ENCODE measurements at places on chromosomes 3 and 15.

DNA sequence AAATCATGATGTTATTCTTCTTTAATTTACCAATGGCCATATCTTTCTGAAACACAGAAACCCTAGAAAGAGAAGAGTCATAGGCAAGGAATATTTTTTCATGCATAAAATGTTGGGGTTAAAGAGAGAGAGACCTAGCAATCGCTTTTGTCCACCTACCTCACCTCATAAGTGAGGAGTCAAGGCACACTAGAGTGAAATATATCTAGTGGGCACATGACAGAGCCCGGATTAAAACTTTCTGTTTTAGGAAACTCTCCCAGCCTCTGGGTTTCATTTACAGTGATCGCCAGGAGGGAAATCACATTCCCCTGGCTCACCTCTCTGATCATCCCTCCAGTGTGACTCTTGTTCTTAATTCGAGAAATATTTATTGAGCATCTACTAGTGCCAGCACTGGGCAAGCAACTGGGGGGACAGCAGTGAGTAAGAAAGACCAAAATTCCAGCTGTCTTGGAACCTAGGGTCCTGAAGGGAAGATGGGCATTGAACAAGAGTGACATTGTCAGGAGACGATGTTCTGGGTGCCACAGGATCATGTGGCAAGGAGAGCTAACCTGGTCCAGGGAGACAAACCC lies 1.3 kb downstream of the CAPN3 start:
- no peak for DNase-seq

DNA sequence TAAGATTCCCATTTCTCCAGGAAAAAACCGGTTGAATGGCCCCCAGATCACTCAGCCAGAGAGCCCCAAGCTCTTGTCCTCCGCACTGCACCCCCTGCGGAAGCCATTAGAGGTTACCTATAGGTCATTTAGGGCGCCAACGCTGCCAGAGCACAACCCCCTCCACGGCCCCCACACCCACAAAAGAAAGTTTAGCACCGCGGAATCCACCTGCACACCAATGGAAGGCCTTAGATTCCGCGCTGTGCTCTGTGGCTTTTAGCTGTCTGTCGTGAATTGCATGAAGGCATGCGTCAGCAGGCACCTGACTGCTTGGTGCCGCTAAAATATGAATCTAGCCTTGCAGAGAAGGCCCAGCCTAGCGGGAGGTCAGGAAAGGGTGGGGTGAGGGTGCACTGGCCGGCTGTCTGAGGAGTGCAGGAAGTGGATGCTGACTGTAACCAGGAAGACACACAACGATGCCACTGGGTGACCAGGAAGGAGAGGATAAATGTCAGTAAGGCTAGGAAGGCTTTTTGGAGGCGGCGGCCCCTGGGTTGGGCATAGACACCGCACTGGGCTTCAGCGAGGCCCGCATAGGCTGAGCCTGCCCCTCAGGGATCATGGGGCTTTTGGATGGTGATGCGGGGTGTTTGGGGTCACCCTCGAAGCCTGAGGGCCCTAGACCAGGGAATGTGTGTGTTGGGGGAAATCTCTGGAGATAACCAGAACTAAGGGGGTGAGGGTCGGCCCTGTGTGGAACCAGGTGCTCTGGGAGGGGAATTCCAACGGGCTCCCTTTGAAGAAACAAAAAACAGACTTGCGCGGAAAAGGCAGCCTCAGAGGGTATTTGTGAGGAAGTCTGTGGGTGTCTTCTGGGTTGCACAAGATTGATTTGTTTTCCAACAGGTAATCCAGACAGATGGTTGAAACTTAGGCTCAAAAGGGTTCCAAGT lies 976 bp upstream of the NUP210 start:
- DNase-seq, result peak; percentile 52

- DNase-seq, result peak; percentile 83
Observed at GRCh38 chr3:102195198-102195948, 239.4 kb upstream of the ZPLD1 start.

GRCh38 chr3:71064956-71065763 lies 518.4 kb downstream of the FOXP1 start:
- DNase-seq, result no peak

- DNase-seq, result no peak
Observed at GRCh38 chr15:32692286-32692685, 25.5 kb upstream of the GREM1 start.

DNA sequence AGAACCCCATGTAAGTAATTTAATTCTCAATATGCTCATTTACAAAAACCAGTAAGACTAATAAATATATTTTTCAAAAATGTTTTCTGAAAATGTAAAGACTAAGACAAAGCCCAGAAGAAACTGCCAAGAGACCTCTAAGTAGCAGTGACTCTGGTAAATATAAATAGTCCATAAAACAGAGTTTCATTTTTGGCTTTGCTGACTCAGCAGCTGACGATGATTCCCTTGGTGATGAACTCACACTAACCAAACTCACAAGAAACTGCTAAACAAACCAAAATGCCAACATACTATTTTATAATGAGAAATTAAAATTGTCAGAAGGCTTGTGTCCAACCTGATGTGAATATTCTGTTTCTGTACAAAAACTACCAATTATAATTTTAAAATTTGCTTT lies 31.5 kb upstream of the IMPG2 start:
- no peak for DNase-seq

- DNase-seq, result no peak
Observed at GRCh38 chr3:8882171-8882593, 81.1 kb downstream of the RAD18 start.

GRCh38 chr3:190621927-190622326 lies 108.0 kb downstream of the IL1RAP start:
- DNase-seq, result no peak

GRCh38 chr3:12392101-12392878 lies 92.0 kb upstream of the TSEN2 start:
- DNase-seq, result no peak

DNA sequence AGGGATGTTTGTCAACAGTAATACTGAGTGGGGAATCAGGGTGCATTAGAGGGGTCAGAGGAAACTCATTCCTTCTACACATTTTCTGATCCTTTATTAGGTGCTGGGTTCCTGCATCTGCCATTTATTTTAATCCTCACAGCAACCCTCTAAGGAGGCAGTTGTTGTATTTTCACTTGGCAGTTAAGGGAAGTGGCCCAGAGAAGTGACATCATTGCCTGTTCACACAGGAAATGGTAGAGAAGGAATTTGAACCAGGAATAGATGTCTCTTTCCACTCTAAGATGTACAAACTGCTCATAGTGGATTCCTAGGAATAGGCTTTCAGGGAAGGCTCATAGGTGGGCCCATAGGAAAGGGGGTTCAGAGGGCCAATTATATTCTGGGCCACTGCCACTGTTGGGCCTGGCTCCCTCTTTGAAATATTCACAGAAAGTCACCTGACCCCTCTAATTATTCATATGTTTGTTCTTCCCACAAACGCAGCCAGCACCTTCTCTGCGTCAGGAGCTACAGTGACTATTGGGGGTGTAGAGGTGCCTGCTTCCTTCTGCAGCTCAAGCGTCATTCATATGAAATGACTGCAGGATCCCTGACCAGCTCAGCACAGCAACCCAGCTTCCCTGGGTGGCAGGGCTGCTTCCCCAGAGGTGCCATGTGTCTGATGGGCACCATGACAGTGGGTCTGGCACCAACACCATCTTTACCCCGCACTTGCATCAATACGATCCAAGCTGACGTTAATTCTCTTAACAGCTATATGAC lies 163.9 kb upstream of the SMAD3 start:
- DNase-seq, result no peak

GRCh38 chr3:28069438-28069837 lies 172.0 kb upstream of the CMC1 start:
- DNase-seq, result no peak

DNA sequence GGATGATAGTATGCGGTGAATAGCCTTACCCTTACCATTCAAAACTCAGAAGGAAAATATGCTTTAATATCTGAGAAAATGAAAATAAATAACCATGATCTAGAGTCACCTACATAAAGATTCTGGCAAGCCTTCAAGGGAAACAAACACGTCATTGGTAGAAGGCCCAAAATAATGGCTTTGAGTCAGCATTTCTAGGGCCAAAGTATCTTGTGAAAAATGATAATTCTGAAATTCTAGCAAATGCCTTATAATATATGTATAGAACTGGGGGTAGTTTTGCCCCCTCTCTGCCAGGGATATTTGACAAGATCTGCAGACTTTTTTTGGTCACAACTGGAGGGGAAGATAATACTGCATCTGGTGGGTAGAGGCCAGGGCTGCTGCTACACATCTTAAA lies 15.4 kb downstream of the PLSCR1 start:
- DNase-seq, result no peak

GRCh38 chr3:128266453-128266852 lies 113.2 kb downstream of the EEFSEC start:
- no peak for DNase-seq

- DNase-seq, result no peak
Observed at GRCh38 chr3:69166446-69166845, 44.1 kb upstream of the LMOD3 start.

GRCh38 chr3:56980798-56981390 lies 79.6 kb upstream of the SPATA12 start:
- DNase-seq, result peak; percentile 66

DNA sequence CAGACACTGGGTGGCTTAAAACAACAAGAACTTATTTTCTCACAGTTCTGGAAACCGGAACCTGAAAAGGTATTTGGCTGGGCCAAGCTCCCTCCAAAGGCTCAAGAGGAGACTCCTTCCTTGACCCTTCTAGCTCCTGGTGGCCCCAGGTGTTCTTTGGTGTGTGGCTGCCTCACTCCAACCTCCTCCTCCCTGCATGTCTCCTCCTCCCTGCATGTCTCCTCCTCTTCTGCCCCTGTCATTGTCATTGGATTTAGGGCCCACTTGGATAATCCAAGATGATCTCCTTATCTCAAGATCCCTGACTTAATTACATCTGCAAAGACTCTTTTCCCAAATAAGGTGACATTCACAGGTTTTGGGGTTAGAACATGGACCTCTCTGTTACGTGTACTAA lies 69.8 kb upstream of the MFGE8 start:
- DNase-seq, result no peak

- DNase-seq, result no peak
Observed at GRCh38 chr3:46838301-46838700, 24.9 kb downstream of the MYL3 start.

DNA sequence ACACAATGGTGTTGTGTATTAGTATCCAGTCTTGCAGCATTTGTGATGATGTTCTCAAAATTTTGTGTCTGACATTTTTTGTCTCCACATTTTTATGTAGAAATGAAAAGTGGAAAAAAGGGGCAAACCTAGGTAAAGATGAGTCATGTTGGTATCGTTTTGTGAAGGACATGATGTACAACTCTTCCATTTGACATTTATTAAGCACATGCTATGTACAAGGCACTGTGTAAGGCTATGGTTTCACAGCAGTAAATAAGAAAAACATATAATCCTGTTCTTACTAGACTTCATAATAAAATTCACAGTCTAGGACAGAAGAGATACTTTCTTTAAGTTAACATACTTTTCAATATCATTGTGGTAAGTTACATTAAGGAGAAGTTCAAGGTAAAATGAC lies 143.5 kb upstream of the CNTN4 start:
- no peak for DNase-seq

- DNase-seq, result no peak
Observed at GRCh38 chr3:189569473-189569872, 61.7 kb upstream of the TP63 start.

- DNase-seq, result no peak
Observed at GRCh38 chr3:20798666-20799065, 612.7 kb upstream of the SGO1 start.

Data from retinal pigment epithelial cell (primary cell).